ENCODE measurements at places on chromosomes 6 and 20. TPM values are rescaled to one million over a fixed set of nuclear protein-coding genes. Genes with fewer than 3 reads are reported as not detected.

- H3K4me1 ChIP-seq: no peaks in the 10 kb centered on the region
- no peak overlapping the region for H3K27ac ChIP-seq
- H3K36me3 ChIP-seq: no peaks in the 10 kb centered on the region
Measured at GRCh38 chr20:53629436-53629835, 35.8 kb upstream of the ZNF217 start.

MAS1 gene
- polyA plus RNA-seq: not detected

MRPS10 gene
- 24.0 TPM for polyA plus RNA-seq

NMBR gene
- polyA plus RNA-seq: not detected

- H3K27ac ChIP-seq: no peak overlapping the region
- DNase-seq: no peak
- peaks cover 8% of the 10 kb centered on the region for H3K27me3 ChIP-seq
- no peak overlapping the region for H3K4me3 ChIP-seq
Measured at GRCh38 chr6:150588888-150589499, 10.7 kb upstream of the PLEKHG1 start.

CST2 gene
- not detected for polyA plus RNA-seq

VARS2 gene
- 13.3 TPM for polyA plus RNA-seq

DEFB126 gene
- not detected for polyA plus RNA-seq

APOBEC2 gene
- not detected for polyA plus RNA-seq

DNA sequence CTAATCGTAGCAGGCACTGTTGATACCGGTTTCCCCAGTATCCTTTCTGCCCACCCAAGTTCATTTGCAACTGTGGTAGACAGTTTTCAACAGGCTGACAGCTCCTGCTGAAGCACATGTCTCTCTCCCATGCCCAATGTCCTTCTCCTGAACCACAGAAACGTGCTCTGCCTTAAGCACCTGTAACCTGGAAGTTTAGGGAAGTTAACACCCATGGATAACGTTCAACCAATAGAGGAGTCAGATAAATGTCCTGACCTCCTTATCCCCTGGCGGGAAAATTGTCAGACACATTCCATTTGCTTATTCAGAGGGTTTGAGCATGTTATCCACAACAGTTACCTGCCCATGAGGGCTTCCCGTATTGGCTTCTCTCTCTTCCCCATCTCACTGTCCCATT lies 29.8 kb upstream of the MOCS1 start:
- H3K36me3 ChIP-seq: no peaks in the 10 kb centered on the region
- no peak overlapping the region for H3K27ac ChIP-seq
- peaks cover 2% of the 10 kb centered on the region for H3K27me3 ChIP-seq
- H3K4me1 ChIP-seq: peaks cover 7% of the 10 kb centered on the region
- DNase-seq: no peak
- no peak overlapping the region for H3K4me3 ChIP-seq

DNA sequence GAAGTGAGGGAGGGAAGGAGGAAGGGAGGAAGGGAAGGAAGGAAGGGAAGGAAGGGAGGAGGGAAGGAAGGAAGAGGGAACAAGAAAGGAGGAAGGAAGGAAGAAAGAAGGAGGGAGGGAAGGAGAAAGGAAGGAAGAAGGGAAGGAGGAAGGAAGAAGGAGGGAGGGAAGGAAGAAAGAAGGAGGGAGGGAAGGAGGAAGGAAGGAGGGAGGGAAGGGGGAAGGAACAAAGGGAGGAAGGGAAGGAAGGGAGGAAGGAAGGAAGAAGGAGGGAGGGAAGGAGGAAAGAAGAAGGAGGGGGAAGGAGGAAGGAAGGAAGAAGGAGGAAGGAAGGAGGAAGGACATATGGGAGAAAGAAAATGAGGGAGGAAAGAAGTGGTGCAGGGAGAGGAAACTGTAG lies 184.7 kb upstream of the PMEPA1 start:
- no peaks in the 10 kb centered on the region for H3K4me1 ChIP-seq
- no peak overlapping the region for H3K27ac ChIP-seq
- no peak overlapping the region for H3K4me3 ChIP-seq
- no peak for DNase-seq

DNA sequence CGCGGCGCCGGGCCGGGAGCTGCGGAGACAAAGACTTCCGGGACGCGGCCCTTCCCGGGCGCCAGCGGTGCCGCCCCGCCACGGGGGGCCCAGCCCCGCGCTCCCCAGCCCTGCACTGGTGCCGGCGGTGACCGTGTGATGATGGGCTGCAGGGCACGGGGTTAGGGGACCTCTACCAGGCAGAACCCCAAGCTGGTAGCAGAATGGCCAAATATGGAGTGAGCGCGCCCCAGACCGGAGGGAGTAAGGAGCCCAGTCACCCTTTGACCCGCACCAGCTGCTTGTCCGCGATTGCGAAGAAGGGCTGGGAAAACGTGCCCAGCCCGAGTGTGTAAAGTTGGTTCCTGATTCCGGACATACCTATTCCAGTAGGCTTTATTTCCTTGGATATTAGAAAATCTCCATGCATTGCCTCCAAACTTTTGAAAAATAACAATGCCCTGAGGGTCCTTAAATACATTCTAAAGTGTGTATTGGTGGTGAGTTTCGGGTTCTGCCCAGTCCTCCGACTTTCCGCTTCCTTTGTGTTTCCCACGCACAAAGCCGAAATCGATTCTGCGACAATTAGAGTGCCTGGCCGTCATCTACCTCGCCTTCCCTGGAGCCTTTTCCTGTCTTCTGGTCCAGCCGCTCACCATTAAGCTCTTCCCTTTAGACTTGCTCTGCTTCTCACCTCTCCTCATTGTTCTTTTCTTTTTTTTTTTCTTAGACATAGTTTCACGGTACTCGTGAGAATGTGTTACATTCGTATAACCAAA lies 1.1 kb downstream of the ABRACL start:
- peak overlapping the region; percentile 89 for H3K27ac ChIP-seq
- H3K36me3 ChIP-seq: peaks cover 8% of the 10 kb centered on the region
- peak; percentile 59 for DNase-seq
- H3K4me3 ChIP-seq: peak overlapping the region; percentile 98
- H3K4me1 ChIP-seq: no peaks in the 10 kb centered on the region

- no peaks in the 10 kb centered on the region for H3K36me3 ChIP-seq
- H3K27ac ChIP-seq: no peak overlapping the region
- peaks cover 4% of the 10 kb centered on the region for H3K4me1 ChIP-seq
- H3K4me3 ChIP-seq: no peak overlapping the region
Measured at GRCh38 chr6:17725083-17725482, 18.4 kb upstream of the NUP153 start.

COL11A2 gene
- 0.38 TPM for polyA plus RNA-seq

- no peak overlapping the region for H3K4me3 ChIP-seq
- no peak overlapping the region for H3K27ac ChIP-seq
- DNase-seq: peak; percentile 76
- no peaks in the 10 kb centered on the region for H3K4me1 ChIP-seq
Measured at GRCh38 chr6:163825033-163825432, 410.5 kb downstream of the QKI start.

GRCh38 chr6:159788753-159789376 lies 537 bp downstream of the TCP1 start:
- peaks cover 10% of the 10 kb centered on the region for H3K36me3 ChIP-seq
- peak; percentile 42 for DNase-seq
- H3K27ac ChIP-seq: peak overlapping the region; percentile 91
- peaks cover 4% of the 10 kb centered on the region for H3K4me1 ChIP-seq

EYA4 gene
- 4.4 TPM for polyA plus RNA-seq

GRCh38 chr6:154969796-154970195 lies 25.3 kb upstream of the TIAM2 start:
- H3K27me3 ChIP-seq: no peaks in the 10 kb centered on the region
- no peak overlapping the region for H3K4me3 ChIP-seq

DNA sequence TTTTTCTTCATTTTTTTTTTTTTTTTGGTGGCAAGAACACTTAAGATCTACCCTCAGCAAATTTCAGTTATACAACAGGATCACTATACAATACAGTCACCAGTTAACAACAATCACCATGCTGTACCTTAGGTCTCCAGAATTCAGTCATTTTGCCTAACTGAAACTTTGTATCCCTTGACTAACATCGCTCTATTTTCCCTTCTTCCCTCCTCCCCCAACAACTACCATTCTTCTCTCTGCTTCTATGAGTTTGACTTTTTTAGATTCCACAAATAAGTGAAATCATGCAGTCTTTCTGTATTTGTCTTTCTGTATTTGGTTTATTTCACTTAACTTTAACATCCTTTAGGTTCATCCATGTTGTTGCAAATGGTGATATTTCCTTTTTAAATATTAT lies 42.4 kb upstream of the DOK5 start:
- no peaks in the 10 kb centered on the region for H3K27me3 ChIP-seq
- no peaks in the 10 kb centered on the region for H3K4me1 ChIP-seq
- H3K4me3 ChIP-seq: no peak overlapping the region
- no peak for DNase-seq

DNA sequence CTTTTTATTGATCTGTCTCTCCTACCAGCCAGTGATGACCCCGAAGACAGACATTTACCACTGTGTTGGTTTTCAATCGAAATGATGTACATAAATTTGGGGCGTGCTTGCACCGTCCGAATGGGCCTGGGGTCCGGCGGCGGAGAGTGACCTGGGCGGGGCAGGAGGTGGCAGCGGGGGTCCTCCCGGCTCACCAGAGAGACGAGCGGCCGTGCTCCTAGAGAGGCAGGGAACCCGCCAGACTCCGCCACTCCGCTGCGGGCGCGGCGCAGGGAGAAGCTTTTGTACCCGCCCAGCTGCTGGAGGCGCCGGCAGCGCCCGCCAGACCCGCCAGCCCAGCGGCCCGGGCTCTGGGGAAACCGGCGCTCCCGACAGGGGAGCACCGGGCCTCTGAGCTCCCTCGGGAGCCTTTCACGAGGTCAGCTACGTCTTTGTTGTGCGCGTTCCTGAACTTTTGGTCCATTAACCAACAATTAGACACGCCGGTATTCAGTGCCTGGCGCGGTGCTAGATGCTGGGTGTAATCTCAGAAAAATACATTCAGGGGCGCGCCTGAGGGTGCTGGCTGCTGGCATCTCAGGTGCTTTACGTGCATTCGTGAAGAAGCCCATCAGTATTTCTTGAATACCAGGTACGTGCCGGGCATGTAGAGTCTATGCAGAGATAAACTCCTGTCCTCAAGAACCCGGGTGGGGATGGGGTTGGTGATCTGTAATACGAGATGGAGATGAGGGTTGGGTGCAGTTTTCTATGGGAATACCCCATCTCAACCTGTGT lies at the start of gene PGBD1:
Gene PGBD1, plus strand, starts transcription at position 285 of the 777 bp plus-strand sequence. CDS start 2,242 bp downstream, outside the sequence.
- H3K4me1 ChIP-seq: peaks cover 3% of the 10 kb centered on the region
- H3K27ac ChIP-seq: peak within 1 kb of the TSS; percentile 61
- H3K36me3 ChIP-seq: peaks cover 14% of the 10 kb centered on the region
- H3K27me3 ChIP-seq: no peaks in the 10 kb centered on the region
- peak within 1 kb of the TSS; percentile 95 for H3K4me3 ChIP-seq
- peak; percentile 77 for DNase-seq

DNA sequence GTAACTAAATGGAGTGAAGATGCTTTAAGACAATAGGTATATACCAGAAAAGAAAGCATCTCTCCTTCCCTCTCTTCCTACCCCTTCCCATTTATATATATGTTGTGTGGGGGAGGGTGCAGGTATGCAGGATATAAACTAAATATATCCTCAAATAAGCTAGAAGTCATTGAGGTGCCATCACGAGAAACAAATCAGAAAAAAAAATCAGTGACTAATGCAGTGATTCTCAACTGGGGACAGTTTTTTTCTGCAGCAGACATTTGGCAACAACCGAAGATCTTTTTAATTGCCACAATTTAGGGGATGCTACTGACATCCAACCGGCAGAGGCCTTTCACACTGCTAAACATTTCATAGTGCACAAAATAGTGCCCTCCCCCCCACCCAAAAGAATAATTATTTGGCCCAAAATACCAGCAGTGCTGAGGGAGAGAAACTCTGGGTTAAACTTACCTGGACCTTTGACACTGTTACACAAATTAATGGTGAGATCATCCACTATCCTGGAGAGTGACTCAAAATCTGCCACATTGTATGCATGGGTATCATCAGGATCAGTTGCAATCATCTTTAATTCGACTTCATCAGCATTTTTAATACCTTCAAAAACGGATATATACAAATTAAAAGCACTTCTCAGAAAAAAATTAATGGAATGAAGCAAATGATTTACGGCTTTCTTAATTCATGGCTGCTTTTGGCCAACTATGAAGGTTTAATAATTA lies 55.0 kb downstream of the COL12A1 start:
- H3K27ac ChIP-seq: no peak overlapping the region
- H3K36me3 ChIP-seq: peaks cover 58% of the 10 kb centered on the region
- DNase-seq: peak; percentile 43
- peaks cover 7% of the 10 kb centered on the region for H3K4me1 ChIP-seq
- H3K27me3 ChIP-seq: no peaks in the 10 kb centered on the region
- H3K4me3 ChIP-seq: no peak overlapping the region

PEDS1 gene
- 59.9 TPM for polyA plus RNA-seq

- H3K27ac ChIP-seq: no peak overlapping the region
- DNase-seq: no peak
- H3K36me3 ChIP-seq: no peaks in the 10 kb centered on the region
- no peaks in the 10 kb centered on the region for H3K4me1 ChIP-seq
- H3K27me3 ChIP-seq: no peaks in the 10 kb centered on the region
Measured at GRCh38 chr6:90978046-90978445, 391.2 kb upstream of the MAP3K7 start.

DNA sequence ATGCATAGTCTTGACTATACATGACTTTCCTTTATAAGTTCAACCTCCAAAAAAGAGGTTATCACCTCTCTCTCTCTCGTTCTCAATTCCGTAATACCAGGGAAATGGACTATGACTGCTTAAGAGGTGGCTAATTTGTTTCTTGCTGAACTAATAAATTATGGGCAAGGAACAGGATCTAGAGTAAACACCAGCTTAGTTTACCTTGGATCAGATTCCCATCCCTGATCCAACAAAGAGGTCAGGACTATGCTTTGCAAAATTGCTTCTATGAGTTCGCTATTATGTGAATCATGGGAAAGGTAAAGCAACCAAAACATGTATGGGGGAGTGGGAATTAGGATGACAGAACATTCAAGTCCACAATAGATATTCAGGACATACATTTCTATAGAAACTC lies 630.7 kb downstream of the HACE1 start:
- H3K27me3 ChIP-seq: no peaks in the 10 kb centered on the region
- H3K4me3 ChIP-seq: no peak overlapping the region
- no peak overlapping the region for H3K27ac ChIP-seq

TAGAP gene
- polyA plus RNA-seq: not detected

TMEM200A gene
- polyA plus RNA-seq: 22.8 TPM

GRCh38 chr6:8236956-8237355 lies 134.6 kb upstream of the EEF1E1 start:
- no peak for DNase-seq
- no peak overlapping the region for H3K27ac ChIP-seq
- H3K4me3 ChIP-seq: no peak overlapping the region
- H3K27me3 ChIP-seq: peaks cover 1% of the 10 kb centered on the region
- no peaks in the 10 kb centered on the region for H3K4me1 ChIP-seq

- H3K27me3 ChIP-seq: no peaks in the 10 kb centered on the region
- peaks cover 22% of the 10 kb centered on the region for H3K4me1 ChIP-seq
- no peaks in the 10 kb centered on the region for H3K36me3 ChIP-seq
- H3K27ac ChIP-seq: no peak overlapping the region
Measured at GRCh38 chr20:51339721-51340450, 202.6 kb downstream of the NFATC2 start.

- no peak overlapping the region for H3K27ac ChIP-seq
- H3K27me3 ChIP-seq: no peaks in the 10 kb centered on the region
- DNase-seq: no peak
- no peaks in the 10 kb centered on the region for H3K36me3 ChIP-seq
Measured at GRCh38 chr6:139446138-139446715, 71.8 kb upstream of the CITED2 start.
